CD4-positive, alpha-beta memory T cell (primary cell): ENCODE measurements at places on chromosomes 16 and 17. TPM values are rescaled to one million over a fixed set of nuclear protein-coding genes. Genes with fewer than 3 reads are reported as not detected.

GRCh38 chr17:67157732-67158639 is 87.0 kb downstream of the HELZ start:
- DNase-seq, result no peak

DNA sequence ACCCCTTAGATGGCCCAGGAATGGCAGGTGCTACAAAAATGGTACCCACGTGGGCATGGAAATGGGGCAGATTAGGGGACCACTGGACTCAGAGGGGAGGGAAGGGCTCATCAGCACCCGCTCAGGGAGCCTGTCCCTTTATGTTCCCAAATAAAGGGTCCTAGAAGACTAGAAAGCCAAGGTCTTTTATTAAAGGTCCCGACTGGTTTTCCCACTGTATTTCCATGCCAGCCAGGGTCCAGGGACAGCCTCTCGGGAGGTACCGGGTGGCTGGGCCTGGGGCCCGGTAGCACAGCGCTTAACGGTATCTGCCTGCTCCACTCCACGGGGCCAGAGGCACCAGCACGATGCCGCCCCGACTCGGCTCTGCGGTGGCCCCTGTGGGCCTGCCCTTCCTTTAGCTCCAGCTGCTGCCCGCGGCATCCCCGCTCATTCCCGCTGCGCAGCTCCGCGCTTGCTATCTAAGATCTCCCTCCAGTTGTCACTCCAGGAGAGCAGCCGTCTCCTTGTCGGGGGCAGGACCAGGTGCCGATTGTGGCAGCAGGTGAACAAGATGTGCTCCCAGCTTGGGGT is 1.4 kb downstream of the NT5C start:
- no peak for DNase-seq

DNA sequence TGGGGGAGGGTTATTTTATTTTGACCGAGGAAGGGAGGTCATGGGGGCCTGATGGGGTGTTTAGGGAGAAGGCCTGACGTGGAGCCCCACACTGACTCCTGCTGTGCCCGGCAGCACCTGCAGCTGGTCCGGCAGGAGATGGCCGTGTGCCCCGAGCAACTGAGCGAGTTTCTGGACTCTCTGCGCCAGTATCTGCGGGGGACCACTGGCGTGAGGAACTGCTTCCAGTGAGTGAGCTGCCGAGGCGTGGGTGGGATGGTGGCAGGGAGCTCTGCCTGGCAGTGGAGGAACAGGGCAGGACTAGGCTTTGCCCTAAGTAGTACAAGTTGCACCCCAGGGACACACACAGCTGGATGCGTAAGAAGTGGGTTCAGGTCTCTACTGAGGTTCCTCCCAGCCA is 30.0 kb downstream of the NECAB2 start:
- DNase-seq, result no peak

GRCh38 chr16:1393613-1394176 is 20.8 kb downstream of the UNKL start:
- DNase-seq, result no peak

- DNase-seq, result no peak
These were observed 3.0 kb downstream of the CBX8 start for GRCh38 chr17:79793924-79794304.

DNA sequence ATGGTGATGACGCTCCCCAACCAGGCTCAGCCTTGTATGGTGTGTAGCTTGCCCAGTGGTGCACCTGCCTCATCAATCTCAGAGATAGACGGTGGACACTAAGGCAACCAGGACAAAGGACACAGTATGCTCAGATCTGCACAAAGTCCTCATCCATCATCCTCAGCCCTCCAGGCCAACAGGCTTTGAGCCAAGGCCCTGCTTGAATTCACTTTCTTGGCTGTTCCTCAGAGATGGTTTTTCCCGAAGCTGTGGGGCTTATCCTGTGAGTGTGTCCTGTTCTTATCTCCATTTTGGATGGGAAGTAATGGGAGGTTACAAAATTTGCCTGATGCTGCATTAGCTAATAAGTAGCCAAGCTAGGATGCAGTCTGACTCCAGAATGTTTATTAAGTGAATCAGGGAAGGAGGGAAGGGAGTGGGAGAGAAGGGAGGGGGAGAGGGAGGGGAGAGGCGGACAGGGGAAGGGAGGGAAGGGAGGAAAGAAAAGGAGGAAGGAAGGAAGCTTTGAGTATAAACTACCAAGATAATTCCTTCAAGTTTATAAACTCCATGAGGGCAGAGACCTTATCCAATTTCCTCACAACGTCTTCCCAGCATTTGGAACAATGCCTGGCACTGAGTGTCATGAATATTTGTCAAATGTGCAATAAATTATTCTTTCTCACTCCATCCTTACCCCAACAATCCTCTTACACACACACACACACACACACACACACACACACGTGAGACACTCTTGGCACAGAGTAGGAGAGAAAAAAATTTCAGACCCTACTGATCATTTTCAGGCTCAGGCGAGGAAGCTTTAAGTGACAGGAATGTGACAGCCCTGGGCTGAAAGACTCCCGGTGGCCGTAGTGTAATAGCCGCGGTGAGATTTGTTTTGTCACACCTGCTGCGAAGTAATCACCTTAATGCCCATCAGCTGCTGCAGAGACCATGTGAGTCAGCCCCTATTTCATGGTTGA is 84.3 kb downstream of the BMERB1 start:
- no peak for DNase-seq

- no peak for DNase-seq
These were observed 7.5 kb downstream of the N4BP1 start for GRCh38 chr16:48602356-48603014.

DNA sequence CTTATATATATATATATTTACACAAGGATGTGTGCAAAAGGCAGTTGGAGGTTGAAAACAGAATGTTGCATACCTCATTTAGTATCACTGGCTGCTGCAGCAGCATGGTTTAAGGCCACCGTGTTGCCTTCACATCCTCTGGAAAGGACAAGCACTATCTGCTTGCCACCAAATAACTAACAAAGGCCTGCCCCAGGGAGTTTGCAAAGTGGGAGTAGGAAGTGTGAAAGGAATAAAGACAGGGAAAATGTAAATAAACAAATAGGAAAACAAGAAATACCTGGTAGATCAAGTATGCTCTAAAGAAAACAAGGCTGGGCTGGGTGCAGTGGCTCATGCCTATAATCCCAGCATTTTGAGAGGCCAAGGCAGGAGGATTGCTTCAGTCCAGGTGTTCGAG is 33.5 kb upstream of the GFOD2 start:
- no peak for DNase-seq

DNA sequence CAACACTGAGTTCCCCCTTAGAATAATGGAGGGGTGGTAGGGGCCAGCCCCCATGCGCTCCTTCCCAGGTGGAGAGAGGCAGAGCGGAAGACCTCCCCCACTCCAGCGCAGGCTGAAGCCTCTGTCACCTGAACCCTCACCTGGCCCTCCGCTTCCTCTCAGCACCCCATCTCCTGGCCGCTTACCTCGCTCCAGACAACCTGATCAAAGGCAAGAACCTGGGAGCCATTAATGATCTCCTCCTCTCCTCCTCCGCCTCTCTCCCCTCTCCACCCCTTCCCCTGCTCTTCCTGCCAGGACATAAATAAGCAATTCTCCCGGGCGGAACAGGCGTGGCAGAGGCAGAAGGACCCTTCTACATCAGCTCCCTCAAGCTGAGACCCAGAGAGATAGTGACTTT is 110.2 kb upstream of the LHX1 start:
- no peak for DNase-seq

DNA sequence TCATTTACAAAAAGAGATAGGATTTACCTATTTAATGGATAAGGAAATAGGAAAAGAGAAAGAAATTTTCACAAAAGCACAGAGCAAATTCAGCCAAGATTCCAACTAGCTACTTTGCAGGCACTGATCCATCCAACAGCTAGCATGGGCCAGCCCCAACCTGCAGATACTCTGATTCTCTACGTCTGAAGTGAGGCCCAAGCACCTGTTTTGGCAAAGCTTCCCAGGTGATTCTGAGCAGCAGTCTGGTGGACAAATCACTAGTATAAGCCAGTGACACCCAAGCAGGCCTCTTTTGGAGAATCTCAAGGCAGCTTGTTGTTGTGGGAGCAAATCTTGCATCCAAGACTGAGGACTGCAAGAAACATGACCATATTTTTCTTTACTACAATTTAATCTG is 20.9 kb upstream of the CALB2 start:
- DNase-seq, result no peak

- DNase-seq, result no peak
These were observed 74.1 kb downstream of the SOCS1 start for GRCh38 chr16:11181899-11182279.

DNA sequence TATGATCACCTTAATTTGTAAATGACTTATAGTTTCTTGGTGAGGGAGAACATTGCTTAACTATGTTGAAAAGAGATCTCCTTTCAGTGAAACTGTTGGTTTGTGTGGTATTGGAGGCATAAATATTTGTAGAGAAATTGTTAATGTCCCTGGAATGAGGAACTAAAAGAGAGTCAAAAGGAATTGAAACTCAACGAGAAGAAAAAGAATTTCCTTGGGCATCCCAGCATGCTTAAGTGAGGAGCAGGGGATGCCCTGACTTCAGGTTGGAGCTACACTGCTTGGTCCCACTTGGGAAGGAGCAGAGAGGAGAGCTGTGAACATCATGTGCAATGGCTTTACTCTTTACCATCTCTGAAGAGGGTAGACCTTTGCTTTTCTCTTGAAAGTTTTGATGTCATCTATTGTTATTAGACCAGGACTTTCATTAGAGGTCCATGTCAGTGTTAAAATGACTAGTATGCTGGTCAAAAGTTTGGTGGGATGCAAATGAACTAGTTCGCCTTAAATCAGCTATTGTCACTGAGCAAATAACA is 21.7 kb downstream of the KRT23 start:
- DNase-seq, result no peak

- DNase-seq, result no peak
These were observed 40.4 kb downstream of the CFDP1 start for GRCh38 chr16:75392906-75393305.

DNA sequence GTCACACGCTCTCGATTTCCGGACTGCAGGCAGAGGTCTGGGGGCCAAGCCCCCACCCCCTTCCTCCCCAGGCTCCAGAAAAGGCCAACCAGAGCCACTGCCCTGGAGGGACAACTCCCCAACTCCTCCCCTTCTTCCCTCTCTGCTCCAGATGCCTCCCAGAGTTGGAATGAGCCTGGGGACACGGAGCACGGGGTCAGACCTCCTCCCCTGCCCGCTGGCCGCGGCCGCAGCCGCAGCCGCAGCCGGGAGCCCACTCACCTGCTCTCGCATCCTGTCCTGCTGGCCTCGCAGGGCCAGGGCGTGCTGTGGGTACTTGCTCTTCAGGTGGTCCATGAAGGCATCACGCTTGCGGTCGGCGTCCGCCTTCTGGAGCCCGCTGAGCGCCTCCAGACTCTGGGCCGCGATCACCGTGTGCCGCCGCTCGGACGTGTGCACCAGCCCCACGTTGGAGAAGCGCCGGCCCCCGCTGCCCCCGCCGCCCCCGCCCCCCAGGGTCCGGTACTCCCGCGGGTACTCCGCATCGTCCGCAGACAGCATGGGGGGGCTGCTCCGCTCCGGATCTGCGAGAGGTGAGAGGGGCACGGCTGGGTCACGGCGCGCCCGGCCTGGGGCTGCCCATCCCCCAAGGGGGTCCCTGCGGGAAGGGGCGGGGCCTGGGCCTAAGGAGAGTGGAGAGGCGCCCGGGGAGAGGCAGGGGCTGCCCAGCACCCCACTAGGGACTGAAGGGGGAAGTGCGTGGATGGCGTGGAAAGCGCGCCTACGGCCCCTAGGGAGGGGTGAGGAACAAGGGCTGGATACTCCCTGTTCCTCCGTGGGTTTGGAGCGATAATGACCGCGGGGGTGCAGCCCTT is 27.3 kb downstream of the SRCIN1 start:
- DNase-seq, result no peak

DNA sequence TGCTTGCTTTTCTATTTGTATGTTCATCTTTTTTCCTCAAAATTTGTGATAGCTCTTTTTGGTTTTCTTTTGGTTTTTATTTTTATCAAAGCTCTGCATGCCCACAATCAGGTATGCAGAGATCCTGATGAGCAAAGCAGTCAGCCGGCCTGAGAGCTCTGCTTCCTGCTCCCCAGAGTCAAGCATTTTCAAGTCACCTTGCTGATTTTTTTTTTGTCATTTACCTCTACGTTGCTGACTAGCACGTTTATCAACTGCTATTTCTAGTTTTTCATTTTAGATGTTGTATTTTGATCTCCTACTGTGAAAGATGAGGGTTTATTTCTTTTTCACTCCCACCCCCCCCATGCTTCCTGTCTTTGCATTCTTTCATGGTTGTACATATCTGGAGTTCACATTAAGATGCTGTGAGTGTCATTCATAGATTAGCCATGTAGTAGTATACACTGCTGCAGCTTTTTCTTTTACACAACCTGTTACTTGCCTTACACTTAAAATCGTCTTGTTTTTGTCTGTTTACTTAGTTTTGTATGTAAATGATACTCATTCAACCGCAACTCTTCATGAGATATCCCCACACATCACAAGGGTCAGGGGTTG is 196.2 kb downstream of the LGALS9B start:
- DNase-seq, result peak; percentile 28

DNA sequence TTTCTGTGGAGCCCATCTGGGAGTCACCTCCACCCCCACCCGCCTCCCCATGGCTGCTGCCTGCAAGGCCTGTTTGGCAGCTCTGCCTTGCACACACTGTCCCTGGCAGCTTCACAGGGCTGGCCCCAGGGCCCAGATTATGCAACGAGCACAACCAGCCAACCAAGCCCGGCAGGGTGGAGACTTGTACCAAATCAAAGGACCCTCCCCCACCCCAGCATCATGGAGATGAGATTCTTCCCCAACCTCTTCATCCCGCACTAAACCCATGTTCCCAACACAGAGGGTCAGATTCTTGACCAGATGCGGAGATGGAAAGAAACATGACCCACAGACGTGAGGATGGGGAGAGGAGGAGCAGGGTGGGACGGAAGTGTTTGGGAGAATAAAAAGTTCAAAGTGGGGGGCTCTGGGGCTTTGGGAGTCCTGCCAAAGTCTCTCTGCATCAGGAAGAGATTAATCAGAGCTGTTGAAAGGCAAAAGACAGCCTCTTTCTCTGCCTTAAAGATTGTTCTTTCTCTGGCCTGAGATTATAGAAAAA is 3.8 kb downstream of the SMARCD2 start:
- no peak for DNase-seq

GRCh38 chr16:20946015-20946629 is 45.6 kb downstream of the LYRM1 start:
- no peak for DNase-seq

Gene RAB26
- 0.44 TPM for total RNA-seq

Gene CDH3
- 0.47 TPM for total RNA-seq

Gene LITAF
- 155 TPM for total RNA-seq

Gene MSI2
- 107 TPM for total RNA-seq

Gene LPCAT2
- 0.76 TPM for total RNA-seq

Gene HP
- total RNA-seq, result not detected

Gene TOP2A
- total RNA-seq, result 1.1 TPM

Gene RDM1
- 1.9 TPM for total RNA-seq

Gene MMP2
- total RNA-seq, result 0.55 TPM
